ENCODE measurements at places on chromosomes 11 and 22. TPM values are rescaled to one million over a fixed set of nuclear protein-coding genes. Genes with fewer than 3 reads are reported as not detected.

IL18BP gene
- total RNA-seq = 1.8 TPM

POLA2 gene
- 21.4 TPM for total RNA-seq

SLC22A12 gene
- total RNA-seq = not detected

COPB1 gene
- 131 TPM for total RNA-seq

C1QTNF4 gene
- total RNA-seq = not detected

GLYAT gene
- total RNA-seq = not detected

ACRV1 gene
- 0.10 TPM for total RNA-seq

CDC42EP1 gene
- 95.3 TPM for total RNA-seq

LARGE2 gene
- not detected for total RNA-seq

TRIM6 gene
- total RNA-seq = 3.6 TPM

VSTM5 gene
- not detected for total RNA-seq

GTPBP1 gene
- 28.8 TPM for total RNA-seq

CCDC87 gene
- not detected for total RNA-seq

TYR gene
- total RNA-seq = not detected

FAM227A gene
- total RNA-seq = not detected

LINC01488 gene
- total RNA-seq = not detected

HBB gene
- total RNA-seq = not detected

CCDC73 gene
- 0.03 TPM for total RNA-seq

FJX1 gene
- total RNA-seq = 32.3 TPM

GAB4 gene
- total RNA-seq = not detected

C11orf65 gene
- total RNA-seq = not detected

SLC29A2 gene
- total RNA-seq = 0.68 TPM

SGSM1 gene
- total RNA-seq = not detected

KDM4E gene
- total RNA-seq = not detected

DDT gene
- total RNA-seq = 441 TPM

APOA1 gene
- total RNA-seq = 0.14 TPM

OR51B5 gene
- 118 TPM for total RNA-seq

ARHGAP32 gene
- total RNA-seq = 8.1 TPM

DRD2 gene
- 0.37 TPM for total RNA-seq

TSGA10IP gene
- total RNA-seq = 0.05 TPM

PLAAT5 gene
- total RNA-seq = not detected

ZBTB16 gene
- total RNA-seq = not detected

UBE4A gene
- 37.9 TPM for total RNA-seq

GNG3 gene
- total RNA-seq = not detected

DNAJC24 gene
- 12.0 TPM for total RNA-seq

EHBP1L1 gene
- total RNA-seq = 74.4 TPM
